ENCODE measurements at places on chromosomes 1 and 21.
A peak's percentile ranks its signal among the peaks of the same experiment; 100 is the strongest.

GRCh38 chr1:107436552-107437241 is 295.9 kb downstream of the NTNG1 start:
- DNase-seq = no peak

- DNase-seq = no peak
Observed at GRCh38 chr1:157407367-157407766, 144.9 kb downstream of the FCRL5 start.

DNA sequence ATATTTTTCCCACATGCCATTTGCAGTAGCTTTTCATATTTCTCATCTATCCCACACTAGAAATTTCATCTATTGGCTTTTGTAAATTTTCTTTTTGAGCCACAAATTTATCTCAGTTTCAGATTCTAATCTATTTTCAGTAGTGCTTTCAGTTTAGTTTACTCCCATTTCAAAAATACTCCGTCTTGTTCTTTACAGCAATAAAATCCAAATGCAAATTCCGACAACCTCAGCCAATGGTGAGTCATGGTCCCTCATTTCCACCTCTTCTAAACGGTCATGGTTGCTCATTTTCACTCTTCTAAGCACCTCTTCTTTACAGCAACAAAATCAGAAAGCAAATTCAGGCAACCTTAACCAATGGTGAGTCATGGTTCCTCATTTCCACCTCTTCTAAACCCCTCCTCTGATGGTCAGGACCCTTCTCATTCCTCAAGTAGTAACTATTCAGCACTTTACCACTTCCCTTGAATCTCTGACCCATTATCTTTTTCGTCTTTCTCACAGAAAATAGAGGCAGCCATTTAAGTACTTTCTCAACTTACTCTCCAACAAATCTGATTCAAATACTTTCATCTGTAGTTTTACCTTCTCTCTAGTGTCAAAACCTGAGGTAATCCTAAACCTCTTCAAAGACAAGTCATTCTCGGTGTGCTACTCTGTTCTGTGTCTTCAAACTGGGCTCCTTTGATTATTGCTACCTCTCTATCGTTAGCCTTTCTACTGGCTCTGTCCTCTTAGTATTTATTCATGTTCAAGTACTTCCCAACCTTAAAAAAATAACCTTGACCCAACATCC is 34.4 kb downstream of the C21orf91 start:
- no peak for DNase-seq

GRCh38 chr21:31945141-31945540 is 72.3 kb downstream of the HUNK start:
- DNase-seq = no peak

- no peak for DNase-seq
Observed at GRCh38 chr21:40120940-40121575, 253.8 kb downstream of the PCP4 start.

- no peak for DNase-seq
Observed at GRCh38 chr1:78570539-78570938, 49.7 kb upstream of the IFI44L start.

- DNase-seq = peak; percentile 67
Observed at GRCh38 chr1:156082309-156083091, at the start of gene MEX3A. Gene MEX3A, minus strand, starts transcription at chr1:156082465. Its CDS starts 467 bp downstream, at chr1:156081998.

GRCh38 chr1:2030076-2030871 is 11.1 kb downstream of the GABRD start:
- no peak for DNase-seq

GRCh38 chr1:205211839-205212536 is 486 bp upstream of the DSTYK start:
- no peak for DNase-seq

- DNase-seq = no peak
Observed at GRCh38 chr21:35423709-35424108, 374.6 kb upstream of the RUNX1 start.

DNA sequence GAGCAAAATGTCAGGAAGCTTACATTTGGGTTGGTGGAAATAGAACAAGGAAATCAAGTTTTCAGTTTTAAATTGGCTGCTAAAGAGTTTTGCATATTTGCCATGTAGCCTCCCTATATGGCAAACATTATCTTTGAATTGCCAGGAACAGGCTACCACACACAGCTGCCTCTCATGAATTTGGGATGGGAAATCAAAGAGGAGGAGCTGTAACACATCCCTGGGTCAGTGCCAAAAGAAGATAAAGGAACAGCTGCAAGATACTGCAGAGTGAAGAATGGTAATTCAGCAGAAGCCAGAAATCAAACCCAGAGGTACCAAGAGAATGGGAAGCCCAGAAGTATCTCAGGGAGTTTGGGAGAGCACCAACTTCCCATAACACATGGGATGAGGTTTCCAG is 18.6 kb upstream of the RASAL2 start:
- DNase-seq = no peak

GRCh38 chr1:201286445-201286844 is 3.1 kb downstream of the PKP1 start:
- DNase-seq = no peak

DNA sequence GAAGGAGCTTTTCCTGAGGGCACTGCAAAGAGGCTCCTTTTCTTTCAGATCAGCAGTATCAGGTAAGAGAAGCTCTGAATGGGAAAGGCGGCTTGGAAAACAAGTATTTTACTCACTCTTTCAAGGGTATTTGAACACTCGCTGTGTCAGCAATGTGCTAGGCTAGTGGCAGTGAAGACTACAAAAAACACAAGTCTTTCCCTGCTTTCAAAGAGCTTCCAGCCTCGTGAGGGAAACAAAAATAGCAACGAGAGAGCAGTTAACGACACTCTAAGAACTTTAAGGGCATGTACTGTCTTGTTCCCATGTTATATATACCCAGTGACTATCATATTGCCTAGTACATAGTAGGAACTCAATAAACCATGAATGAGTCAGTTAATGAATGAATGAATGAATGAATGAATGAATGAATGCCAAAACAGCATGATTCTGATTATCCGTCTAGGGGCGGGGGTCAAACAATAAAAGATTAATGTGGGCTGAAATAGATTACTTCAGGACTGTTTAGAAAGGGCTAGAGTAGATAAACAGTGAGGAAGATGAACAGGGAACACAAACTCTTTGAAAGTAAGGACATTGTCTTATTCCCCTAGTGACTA is 14.2 kb upstream of the MCOLN3 start:
- DNase-seq = no peak

DNA sequence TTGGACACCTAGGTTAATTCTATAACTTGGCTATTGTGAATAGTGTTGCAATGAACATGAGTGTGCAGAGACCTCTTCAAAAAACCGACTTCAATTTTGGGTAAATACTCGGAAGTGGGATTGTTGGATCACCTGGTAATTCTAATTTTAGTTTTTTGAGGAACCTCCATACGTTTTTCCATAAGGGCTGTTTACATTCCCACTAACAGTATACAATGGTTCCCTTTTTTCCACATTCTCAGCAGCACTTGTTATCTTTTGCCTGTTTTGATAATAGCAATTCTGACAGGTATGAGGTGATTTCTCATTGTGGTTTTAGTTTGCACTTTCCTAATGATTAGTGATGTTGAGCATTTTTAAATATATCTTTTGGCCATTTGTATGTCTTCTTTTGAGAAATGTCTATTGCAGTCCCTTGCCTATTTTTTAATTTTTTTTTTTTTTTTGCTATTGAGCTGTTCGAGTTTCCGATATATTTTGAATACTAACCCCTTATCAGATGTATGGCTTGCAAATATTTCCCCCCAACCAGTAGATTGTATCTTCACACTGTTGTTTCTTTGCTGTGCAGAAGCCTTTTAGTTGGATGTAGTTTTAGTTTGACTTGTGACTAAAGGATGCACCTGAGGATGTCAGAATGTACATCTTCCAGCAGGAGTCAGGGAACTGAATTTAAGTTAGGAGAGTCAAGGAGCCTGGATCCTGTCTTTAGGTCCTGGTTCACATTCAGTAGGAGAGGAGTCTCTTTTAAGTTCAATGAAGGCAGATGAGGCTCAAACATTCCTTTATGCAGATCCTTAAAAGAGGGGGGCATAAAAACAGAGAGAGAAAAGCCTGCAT is 120.0 kb downstream of the S1PR1 start:
- DNase-seq = no peak

- DNase-seq = peak; percentile 74
Observed at GRCh38 chr1:209652873-209653401, 712 bp upstream of the LAMB3 start.

DNA sequence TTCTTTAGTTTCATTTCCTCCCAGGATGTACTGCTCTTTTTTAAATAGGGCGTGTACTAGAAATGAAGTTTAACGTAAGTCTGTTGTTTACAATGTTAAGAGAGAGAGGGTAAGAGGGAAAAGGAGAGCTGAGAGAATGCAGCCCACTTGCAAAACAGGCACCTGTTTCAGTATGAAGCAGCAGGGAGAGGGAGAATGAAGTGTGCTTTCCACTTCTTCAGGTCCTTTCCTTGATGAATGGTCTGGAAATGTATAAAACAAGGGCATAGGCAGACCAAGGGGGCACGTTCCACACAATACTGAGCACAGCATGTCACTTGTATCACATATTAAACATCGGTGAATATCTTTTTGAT is 2.0 kb downstream of the KCNA3 start:
- DNase-seq = peak; percentile 34

GRCh38 chr21:15514073-15514946 is 215.5 kb upstream of the USP25 start:
- DNase-seq = peak; percentile 33

- no peak for DNase-seq
Observed at GRCh38 chr1:3922851-3923250, 22.8 kb upstream of the C1orf174 start.

GRCh38 chr1:228006786-228007048 is at the start of gene WNT3A:
Gene WNT3A, plus strand, starts transcription at chr1:228006998. Its CDS starts 131 bp downstream, at chr1:228007129.
- DNase-seq = no peak

DNA sequence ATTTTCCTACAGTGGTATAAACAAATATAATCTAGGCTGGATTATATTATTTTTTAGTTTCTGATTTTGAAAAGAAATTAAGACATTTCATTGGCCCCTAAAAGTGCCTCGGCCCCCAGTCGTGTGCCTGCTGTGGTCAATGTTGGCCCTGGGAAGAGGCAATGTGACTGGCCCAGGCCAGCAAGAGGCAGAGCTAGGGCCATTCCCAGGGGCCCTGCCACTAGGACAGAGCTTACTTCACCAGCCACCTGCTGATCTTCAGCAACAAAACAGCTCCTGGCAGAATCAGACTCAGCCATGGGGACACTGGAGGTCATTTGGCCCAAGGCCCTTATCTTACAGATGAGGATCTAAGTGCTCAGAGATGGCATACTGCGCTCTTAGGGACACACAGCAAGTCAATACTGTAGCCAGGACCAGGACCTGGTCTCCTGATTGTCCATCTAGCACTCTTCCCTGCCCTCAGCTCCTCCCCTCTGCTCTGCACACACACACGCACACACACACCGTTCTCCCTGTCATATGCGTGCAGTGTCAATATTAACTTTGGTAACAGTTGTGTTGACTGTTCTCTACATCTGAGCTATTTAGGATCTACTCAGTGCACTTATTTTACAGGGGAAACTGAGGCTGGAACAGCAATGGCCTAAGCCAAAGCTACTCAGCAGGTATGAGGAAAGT is 16.6 kb upstream of the KLHDC7A start:
- no peak for DNase-seq

DNA sequence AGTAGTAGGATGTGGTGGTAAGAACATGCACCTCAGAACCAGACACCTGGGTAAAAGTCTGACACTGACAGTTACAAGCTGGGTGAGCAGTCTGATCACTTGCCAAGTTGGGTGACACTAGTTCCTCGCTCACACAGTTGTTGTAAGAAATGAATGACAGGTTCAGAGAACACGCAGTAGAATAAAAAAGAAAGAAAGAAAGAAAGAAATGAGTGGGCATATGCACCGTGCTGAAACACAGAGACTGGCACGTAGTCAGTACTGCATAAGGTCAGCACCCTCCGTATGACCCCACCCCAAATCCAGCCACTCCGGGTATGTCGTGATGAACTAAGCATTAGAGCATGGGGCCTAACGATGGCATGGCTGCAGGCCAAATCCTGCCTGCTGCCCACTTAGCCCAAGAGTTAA is 90.6 kb downstream of the GLUL start:
- peak; percentile 13 for DNase-seq

DNA sequence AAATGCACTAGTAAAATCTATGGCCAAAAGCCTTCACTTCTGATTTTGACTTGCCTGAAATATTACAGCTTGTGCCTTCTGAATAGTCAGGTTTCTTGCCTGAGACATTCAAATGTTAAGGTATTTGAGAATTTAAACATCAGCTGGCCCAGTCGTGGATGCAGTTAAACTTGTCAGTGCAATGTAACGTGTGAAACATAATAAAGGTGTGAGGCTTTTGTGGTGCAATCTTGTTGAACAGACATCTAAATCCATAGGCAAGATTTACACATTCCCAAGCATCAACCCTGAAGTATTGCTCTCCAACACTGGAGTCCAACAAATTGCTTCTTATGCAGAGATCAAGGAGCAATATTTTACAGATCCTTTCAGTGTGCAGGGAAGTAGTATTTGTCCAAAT is 4.4 kb downstream of the CCN1 start:
- DNase-seq = no peak

DNA sequence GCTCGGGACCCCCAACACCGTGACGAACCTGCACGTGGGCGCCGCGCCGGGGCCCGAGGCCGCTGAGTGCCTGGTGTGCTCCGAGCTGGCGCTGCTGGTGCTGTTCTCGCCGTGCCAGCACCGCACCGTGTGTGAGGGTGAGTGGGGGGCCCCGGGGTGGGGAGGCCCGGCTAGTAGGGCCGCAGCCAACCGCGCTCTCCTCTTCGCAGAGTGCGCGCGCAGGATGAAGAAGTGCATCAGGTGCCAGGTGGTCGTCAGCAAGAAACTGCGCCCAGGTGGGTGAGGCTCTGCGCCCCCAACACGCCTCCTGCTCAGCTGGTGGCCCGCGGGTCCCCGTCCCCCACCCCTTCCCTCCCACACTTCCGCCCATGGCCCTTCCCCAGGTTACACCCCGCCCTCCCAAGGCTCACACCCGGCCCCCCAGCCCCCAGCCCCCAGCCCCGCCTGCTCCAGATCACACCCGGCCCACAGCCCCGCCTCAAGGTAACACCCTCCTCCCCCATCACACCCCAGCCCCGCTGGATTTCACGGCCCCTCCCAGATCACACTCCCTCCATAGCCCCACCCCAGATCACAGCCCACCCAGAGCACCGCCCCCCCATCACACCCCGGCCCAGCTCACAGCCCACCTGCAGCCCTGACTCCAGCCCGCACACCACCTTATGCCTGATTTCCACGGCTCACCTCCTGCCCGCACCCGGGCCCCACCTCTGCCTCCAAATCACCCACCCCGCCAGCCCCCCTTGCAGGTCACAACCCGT is 2.4 kb upstream of the MMP23B start:
- peak; percentile 45 for DNase-seq

GRCh38 chr1:3132660-3133059 is 63.7 kb downstream of the PRDM16 start:
- no peak for DNase-seq

GRCh38 chr1:106217765-106218164 is 838.7 kb upstream of the PRMT6 start:
- no peak for DNase-seq

- no peak for DNase-seq
Observed at GRCh38 chr1:155339515-155340097, 18.9 kb downstream of the RUSC1 start.

Measured in activated CD4-positive, alpha-beta T cell treated with anti-CD3 and anti-CD28 coated beads, Interleukin-2, amount 50 U/mL, for 48 hours (primary cell).